ENCODE measurements at places on chromosomes 5 and 9.
A peak's percentile ranks its signal among the peaks of the same experiment; 100 is the strongest.

DNA sequence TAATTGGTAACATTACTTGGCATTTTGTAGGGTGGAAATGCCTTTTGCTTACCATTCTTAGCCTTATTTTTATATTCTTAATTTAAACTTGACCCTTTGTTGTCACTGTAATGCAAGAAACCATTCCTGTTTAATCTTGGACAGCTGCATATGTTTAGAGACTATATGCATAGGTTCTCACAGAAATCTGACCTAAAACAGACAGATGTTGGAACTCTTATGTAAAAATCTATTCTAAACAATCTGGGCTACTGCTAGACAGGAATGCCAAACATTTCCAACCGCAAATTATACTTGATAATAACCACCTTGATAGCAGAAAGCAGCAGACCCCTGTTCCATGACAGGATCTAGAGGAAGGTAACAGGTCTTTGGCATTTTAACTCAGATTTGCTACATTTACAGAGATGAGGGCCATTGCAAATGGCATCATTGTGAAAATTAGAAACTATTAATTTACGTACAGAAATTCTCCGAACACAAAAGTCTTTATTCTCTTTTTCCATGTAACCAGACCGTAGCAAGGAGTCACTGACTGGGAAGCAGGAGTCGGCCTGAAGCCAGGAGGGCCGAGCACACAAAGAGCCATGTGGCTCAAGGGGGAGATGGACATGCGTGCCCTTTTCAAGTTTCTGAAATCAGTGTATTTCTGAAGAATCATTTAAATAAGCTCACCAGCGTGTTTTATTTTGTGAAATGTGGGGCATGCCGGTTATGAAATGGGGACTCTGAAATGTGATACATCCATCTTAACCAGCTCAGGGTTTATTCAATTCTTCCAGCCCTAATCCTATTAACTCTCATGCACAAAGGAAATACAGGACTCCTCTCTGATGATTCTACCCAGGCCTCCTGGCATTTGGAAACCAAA, 139.3 kb downstream of the AOPEP start:
- no peak for DNase-seq

- no peak for DNase-seq
These were observed 354.4 kb downstream of the ADAMTS6 start for GRCh38 chr5:65127161-65127901.

DNA sequence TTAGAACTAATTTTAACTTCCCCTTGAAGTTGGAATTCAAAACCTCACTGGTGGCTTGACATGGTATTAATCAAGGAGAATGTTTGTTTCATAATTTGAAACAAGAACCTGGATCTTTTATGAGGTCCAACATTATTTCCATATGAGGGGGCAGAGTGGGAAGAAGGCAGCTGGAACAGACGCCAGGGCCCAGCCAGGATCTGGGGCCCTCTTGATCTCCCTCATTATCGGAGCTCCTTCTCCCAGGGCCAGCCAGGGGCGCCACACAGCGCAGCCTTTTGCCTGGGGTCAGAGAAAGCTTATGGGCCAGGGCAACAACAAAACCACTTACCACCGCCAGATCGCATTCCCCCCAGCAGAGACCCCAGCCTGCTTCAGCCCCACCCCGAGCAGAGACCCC, 27.1 kb upstream of the NKD2 start:
- DNase-seq = no peak

DNA sequence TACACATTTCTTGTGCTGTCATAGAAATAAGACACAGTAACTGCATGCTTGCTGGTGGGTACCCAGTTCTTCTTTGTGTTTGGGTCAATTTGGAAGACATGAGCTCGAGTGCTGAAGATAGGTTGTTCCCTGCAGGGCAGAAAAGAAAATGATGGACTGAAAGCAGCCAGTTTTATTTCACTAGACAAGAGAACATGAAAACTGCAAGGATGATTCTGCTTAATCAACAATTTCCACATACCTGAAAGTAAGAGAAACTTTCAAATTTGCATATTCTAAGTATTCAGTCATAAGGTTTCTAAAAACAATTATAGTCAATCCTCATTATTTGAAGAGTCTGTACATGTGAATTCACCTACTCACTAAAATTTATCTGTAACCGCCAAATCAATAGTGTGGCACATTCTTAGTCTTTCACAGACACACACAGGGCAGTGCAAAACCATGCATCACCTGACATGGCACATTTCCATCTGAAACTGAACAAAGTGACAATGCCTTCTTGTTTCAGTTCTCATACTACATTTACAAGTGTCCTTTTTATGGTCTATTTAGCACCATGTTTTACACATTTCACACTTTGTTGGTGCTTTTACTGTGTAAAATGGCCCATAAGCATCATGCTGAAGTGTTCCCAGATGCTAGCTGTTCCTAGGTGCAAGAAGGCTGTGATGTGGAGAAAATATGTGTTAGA, 56.9 kb downstream of the HOMER1 start:
- DNase-seq = no peak

DNA sequence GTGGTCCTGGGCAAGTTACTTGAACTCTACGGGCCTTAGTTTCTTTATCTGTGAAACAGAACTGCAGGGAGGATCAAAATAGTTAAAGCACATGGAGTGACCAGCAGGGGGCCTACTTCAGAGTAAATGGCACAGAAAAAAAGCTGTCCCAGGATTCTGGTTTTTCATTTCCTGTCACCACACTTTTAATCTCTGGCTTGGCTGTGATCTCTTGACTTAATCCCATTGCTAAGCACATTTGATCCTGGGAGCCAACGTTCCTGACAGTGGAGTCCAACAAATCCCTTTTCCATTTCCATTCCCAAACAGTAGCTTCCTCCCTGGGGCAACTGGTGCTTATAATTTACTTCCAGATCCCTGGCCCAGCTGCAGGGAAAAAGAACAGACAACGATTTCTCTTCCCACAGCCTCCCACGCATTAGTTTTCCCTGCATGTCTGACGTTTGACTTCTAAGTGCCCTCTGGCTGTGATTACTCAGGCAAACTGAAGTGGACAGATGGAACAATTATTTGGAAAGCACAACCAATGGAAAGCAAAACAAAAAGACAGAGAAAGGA, 136.5 kb upstream of the STK32A start:
- peak; percentile 6 for DNase-seq

- no peak for DNase-seq
These were observed 104.4 kb downstream of the ARHGAP26 start for GRCh38 chr5:142874540-142874939.

DNA sequence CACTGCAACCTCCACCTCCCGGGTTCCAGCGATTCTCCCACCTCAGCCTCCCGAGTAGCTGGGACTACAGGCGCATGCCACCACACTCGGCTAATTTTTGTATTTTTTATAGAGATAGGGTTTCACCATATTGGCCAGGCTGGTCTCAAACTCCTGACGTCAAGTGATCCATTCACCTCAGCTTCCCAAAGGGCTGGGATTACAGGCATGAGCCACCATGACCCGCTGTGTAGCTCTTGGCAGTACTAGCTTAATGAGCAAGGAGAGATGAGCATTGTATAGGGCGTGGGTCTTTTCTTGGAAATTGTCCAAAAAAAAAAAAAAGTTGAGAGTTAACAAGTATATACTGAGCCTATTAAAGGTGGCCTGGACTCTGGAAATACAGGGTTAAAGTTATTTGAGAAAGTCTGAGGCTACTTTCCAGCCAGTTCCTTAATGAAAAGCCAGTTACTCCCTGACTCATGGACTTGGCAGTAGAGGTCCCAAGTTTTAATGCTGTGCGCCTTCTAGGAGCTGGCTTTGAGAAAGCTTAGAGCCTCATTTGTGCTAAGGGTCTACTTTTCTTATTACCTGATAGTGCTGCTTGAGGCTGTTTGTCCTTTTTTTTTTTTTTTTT, 4.2 kb upstream of the FGF18 start:
- DNase-seq = no peak

- no peak for DNase-seq
These were observed 18.4 kb upstream of the EGFL7 start for GRCh38 chr9:136644343-136644592.

GRCh38 chr5:43985411-43985810, 382.4 kb downstream of the NNT start:
- no peak for DNase-seq

DNA sequence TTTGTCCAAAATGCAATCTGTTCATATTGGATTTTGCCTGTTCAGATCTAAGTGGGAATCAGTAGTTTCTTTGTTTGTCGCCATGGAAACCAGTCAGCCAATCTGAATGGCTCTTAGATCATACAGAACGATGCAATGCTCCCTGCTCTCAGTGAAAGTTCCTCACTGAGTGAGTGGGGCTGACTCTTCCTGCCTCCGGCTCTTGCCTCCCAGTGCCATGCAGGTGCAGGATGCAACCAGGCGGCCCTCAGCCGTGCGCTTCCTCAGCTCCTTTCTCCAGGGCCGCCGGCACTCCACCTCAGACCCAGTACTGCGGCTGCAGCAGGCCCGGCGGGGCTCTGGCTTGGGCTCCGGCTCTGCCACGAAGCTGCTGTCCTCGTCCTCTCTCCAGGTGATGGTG, at the start of gene PTPDC1:
PTPDC1 (plus strand) TSS at position 151 of the 400 bp plus-strand sequence; CDS start at position 218, 67 bp downstream.
- no peak for DNase-seq

GRCh38 chr5:120538149-120538548, 74.0 kb downstream of the PRR16 start:
- no peak for DNase-seq

DNA sequence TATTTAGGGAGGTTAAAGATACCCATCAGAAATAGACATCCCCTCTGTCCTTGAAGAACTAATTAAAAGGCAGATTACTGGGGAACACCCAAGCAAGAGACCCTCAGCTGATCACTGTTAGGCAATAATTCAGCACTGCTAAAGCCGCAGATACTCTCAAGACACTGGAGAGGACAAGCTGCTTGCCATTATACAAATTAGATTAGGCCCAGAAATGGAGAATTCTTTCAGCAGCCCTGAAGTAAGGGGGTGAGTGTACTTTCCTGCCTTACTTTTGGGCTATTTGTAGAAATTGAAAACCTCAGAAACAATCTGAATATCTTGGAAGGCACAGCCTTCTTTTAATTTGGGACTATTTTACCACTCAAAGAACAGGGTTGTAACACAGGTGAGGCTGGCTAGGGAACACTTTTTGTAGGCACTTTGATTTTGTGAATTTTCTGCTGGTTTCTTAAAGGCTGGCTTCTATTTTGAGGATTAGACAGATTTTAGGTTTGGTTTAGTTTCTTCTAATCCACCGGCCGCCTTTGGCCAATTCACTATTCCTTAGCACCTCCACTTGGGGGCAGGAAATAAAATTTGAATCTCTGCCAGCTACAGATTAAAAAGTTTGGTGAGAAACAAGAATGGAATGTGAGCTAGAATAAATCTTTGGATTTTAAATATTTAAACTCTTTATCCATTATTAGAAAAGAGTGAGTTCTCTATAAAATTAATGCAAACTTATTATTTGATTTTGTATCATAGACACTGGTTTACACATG, 106.0 kb downstream of the SMARCA2 start:
- DNase-seq = no peak

DNA sequence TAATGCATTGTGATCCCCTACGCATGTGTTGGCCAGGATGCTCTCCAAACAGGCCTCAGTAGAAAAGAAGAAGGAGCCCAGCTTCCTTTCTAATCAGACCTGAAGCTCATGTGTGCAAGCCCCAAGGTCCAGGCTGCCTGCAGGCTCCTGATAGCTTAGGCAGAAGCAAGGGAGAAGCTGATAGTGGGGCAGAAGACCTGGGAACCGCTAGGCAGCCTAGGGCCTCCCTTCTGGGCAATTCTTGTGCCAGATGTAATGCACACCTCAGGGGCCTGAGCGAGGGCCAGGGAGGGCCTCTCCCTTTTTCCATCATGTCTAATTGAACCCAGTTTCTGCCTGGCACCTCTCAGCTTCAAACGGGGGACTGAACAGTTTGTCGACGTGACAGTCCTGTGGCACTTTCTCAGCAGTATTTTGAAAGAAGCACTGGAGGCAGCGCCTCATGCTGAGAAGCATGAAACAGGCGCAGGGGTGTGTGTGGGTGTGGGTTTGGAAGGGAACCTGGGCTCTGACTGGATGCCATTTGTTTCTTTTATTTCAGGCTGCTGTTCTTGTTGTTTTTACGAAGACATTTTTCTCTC, 212.8 kb downstream of the PIK3R1 start:
- DNase-seq = no peak

- no peak for DNase-seq
These were observed 85.4 kb upstream of the SMARCA2 start for GRCh38 chr9:1929722-1930244.

DNA sequence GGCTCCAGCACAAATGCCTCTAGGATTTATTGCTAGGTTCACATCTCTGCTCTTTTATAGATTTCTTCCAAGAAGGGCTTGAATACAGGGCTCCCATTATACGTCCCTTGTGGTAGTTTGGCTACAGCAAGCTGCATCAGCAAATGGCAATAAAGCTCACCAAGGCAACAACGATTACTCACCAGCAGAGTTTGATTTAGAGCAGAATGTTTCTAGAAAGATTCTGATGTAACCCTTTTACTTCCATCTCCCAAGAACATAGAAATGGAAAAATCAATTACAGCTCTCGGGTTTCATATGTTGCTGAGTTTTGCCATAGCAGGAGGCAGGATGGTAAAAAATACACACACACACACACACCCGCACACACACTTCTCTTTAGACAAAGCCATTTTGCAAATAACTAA, 124.2 kb upstream of the TNPO1 start:
- no peak for DNase-seq

GRCh38 chr5:95471487-95471886, 80.3 kb downstream of the FAM81B start:
- no peak for DNase-seq

- DNase-seq = no peak
These were observed 720.2 kb upstream of the C9orf72 start for GRCh38 chr9:28293369-28294090.

DNA sequence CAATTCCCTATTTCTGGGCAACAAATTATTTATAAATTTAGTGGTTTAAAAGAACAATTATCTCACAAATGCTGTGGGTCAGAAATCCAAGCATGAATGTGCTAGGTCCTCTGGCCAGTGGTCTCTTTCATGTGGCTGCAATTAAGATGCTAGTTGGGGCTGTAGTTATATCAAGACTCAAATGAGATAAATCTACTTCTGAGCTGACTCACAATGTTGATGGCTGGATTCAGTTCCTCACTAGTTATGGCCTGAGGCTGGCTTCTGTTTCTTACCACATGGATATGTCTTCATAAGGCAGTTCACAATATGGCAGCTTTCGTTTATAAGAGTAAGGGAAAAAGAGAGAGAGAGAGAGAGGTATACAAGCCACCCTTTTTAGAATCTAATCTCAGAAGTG, 717.0 kb downstream of the PRELID2 start:
- no peak for DNase-seq

- DNase-seq = no peak
These were observed 120.7 kb downstream of the DOCK8 start for GRCh38 chr9:335373-335772.

- no peak for DNase-seq
These were observed 51.3 kb upstream of the SLC30A5 start for GRCh38 chr5:69042500-69042899.
